ENCODE measurements at places on chromosomes 1 and 21.

DNA sequence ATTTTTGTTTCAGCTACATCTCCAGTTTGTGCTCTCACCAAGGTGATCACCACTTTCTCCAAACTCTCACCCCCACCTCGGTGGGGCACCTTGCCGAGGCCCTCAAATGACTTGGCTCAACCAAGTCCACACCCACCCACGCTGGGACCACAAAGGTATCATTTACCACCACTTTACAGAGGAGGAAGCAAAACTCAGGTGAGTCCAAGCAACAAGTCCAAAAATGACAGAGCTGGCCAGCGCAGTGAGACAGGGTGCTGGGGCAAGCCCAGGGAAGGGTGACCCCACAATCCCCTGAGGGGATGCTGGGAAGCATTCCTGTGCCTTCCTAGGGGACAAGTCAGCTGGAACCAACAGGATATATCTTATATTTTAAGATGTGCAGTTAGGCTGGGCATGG lies 24.7 kb downstream of the SSBP3 start:
- no peak for DNase-seq

GRCh38 chr1:7385471-7386225 lies 385.4 kb upstream of the VAMP3 start:
- no peak for DNase-seq

- no peak for DNase-seq
These were observed 52.8 kb downstream of the SLX9 start for GRCh38 chr21:44992608-44993031.

- DNase-seq: no peak
These were observed 53.4 kb downstream of the ZBTB18 start for GRCh38 chr1:244104309-244105060.

DNA sequence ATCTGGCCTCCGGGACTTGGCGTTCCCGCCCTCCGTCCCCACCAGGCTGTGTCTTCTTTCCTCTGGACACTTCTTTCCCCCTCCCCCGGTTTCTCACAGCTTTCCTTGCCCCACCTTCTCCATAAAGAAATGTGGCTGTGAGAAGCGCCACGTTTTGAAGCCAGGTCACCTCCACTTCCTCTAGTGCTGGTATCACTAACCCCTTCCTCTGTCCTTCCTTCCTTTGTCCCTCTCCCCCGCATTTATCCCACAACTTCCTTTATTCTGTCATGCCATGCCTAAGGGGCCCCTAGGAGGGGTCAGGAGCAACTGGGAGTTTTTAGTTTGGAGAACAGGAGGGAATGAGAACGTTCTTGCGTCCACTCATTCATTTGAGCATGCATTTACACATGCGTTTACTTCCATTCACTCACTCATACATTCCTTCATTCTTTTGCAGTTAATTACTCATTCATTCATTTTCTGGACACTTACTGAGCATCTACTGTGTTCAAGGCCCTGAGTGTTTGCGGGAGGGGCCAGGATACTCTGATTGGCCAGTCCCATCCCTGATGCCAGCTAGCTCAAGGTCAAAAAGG lies 5.0 kb upstream of the ACOT11 start:
- DNase-seq: no peak

GRCh38 chr1:214264196-214264595 lies 16.8 kb upstream of the SMYD2 start:
- no peak for DNase-seq

GRCh38 chr1:223645903-223646302 lies 19.6 kb downstream of the CAPN8 start:
- DNase-seq: no peak

- DNase-seq: no peak
These were observed 68.1 kb downstream of the SPAG17 start for GRCh38 chr1:118116909-118117308.

GRCh38 chr1:180791806-180792205 lies 120.9 kb upstream of the KIAA1614 start:
- DNase-seq: no peak

DNA sequence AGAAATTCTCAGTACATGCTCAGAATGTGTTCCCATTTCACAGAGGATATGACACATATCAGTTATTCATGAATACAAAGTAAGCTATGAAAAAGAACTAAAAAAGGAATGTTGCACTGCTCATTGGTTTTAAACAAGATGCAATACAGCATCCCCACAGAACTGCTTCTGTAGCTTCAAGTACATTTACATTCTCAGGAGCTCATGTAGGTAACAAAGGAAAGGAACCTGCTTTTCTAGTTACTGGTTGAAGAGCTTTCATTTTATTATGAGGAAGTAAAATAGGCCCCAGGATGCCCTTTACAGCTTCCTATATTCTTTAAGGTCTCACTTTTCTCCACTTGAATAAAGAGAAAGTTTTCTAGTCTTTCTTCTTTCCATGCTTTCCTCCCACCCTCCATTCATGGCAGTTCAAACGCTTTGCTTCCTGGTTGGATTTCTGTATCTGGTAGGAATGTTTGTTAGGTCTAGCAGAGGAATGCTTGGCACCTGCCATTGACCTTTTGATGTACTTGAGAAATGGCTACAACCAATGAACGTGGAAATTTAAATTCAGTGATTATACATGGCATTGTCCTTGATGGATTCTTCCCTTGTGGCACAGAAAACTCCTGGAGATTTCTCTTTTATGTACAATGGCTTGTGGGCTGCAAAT lies 27.1 kb upstream of the KCNK2 start:
- DNase-seq: no peak

DNA sequence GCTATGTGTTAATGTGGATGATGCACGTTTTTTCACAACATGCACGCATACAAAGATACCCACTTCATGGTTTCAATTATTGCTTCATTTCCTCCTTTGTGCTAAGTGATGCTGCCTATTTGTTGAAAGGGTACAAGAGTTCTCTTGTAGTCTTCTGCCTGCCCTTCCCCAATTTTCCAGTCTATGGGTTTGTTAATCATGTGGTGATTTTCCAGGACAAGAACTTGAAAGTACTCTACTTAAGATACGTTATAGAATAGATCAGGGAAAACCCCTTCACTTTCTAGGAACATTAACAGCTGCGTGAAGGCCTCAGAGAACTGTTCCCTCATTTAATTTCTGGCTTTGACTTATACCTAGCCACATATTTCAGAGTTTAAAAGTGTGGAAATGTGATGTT lies 52.1 kb upstream of the SLC44A3 start:
- DNase-seq: no peak
